ENCODE measurements at places on chromosomes 5 and 9.

- DNase-seq, result no peak
These were observed 344.3 kb downstream of the GADD45G start for GRCh38 chr9:89949111-89949510.

DNA sequence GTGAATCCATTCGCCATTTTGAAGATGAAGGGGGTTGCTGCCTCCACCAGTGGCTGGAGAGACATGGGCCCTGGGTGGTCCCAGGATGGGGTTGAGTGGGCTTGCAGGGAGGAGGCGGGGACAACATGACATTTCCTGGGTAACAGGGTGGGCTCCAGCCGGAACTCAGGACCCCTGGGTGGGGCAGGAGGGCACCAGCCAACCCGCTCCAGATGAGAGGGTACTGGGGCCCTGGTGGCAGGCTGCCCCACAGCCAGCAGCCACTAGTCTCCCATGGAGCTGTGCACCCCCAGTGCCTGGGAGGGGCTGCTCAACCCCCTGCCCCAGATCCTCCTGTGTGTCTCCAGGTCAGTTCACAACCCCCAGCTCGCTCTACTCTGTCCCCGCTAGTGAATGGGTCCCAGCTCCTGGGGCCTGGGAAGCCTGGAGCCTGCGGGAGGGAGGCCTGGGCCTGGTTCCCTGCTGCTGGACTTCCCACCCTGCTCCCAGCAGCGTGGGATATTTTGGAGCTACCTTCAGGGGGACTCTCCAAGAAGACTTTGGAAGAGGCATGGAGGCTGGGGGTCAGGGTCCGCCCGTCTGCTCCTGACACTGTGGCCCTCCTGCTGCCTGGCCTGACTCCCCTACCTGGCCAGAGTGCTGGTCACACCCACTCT, 55.9 kb downstream of the AHRR start:
- no peak for DNase-seq

- DNase-seq, result no peak
These were observed 132.4 kb downstream of the FRMD3 start for GRCh38 chr9:83405759-83406158.

- no peak for DNase-seq
These were observed 69.0 kb downstream of the ADAMTS16 start for GRCh38 chr5:5209089-5209488.

DNA sequence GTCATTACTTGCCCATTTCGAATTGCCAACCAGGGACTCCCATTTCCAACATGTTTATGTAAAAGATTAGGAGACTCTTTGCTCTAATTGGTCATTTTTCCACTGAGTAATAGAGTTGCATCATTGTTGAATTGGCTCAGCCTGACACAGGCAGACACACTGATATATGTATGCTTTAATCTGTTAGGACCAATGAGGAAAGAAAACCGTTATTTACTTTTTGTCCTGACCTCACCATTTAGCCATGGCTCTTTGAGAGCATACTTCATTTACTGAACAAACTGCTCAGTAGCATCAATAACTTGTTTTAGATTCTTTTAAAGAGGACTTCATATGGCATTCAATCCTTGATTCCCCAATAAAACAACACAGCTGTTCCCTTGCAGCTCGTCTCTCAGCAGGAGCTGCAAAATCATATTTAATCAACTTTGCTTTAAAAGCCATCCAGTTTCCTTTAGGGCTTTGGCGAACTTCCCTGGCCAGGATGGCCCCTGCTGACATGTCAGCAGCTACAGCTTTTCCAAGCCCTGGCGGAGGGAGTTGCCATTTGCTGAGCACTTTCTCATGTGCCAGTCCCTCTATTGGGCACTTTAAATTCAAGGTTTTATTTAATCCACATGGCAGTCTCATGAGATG, 251.5 kb upstream of the TNC start:
- no peak for DNase-seq

DNA sequence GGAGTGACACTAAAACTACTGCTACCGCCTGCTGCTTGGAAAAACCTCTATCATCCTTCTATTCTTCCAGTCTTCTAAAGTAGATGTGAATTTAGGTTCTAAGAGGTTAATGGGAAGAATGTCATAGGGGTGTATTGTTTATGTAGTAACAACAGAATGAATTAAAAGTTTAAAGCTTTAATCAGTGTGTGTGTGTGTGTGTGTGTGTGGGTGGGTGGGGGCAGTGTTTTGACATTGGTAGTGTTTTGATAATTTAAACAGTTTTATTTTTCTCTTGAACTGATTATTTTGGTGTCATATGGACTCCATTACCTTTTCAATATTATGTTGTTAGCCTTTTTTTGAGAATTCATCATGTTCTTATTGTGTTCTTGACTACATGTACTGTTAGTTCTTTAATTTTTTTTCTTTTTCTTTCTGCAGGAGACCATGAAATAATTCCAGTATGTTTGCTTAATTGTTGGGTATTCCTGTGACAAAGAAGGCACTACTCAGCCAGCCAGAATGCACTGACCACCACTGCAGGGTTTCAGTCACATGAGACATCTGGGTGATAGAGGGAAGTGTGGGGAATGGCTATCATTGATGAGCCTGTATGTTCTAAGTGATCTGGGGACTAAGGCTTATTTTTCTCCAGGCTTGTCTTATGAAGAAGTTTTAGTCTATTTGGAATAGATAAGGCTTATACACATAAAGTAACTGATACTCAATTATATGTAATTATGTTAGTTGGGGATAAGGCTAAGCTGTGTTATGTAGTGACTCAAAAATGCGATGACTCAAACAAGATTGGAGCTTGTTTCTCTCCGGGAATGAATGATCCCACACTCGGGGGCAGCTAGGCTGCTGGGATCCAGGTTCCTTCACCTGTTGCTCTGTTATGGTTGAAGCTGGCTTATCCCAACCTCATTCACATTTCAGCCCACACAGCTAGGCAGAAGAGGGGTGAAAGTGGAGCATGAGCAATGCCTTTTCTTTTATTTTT, 50.2 kb upstream of the ACTBL2 start:
- peak; percentile 2 for DNase-seq

- DNase-seq, result no peak
These were observed 66.0 kb upstream of the SIMC1 start for GRCh38 chr5:176172246-176172645.

- no peak for DNase-seq
These were observed 711.1 kb upstream of the CHD1 start for GRCh38 chr5:99639905-99640304.

- DNase-seq, result no peak
These were observed 8.1 kb downstream of the SETD9 start for GRCh38 chr5:56917534-56917933.

DNA sequence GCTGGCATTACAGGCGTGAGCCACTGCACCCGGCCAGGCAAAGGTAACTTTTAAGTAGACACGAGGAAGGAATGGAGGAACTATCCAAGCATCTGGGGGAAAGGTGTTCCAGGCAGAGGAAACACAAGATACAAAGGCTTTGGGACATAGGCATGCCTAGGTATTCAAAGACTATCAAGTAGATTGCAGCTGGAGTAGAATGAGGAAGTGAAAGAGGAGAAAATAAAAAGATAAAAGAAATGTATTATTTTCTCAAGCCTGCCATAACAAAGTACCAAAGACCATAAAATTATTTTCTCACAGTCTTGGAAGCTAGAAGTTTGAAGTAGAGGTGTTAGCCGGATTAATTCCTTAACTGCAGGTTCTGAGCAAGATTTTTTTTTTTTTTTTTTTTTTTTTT, 39.9 kb upstream of the GRIN3A start:
- no peak for DNase-seq

DNA sequence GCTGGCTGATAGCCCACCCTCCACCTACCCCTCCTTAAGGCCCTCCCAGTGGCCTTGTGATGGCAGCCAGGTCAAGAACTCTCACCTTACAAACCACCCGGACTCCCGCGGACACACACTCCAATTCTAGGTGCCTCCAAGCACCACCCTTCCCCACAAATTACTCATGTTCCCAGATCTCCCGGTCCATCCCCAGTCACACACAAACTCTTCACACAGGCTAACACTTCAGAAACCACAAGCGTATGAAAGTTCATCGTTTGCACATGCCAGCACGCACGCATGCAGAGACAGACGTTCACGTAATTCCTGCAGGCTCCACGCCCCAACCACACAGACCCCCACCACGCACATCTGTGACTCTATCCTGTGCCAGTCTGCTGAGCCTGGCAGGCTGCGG, 18.0 kb downstream of the NR5A1 start:
- DNase-seq, result no peak

GRCh38 chr5:14173377-14174229, 30.5 kb downstream of the TRIO start:
- DNase-seq, result no peak

GRCh38 chr5:32581010-32581785, 4.2 kb upstream of the SUB1 start:
- no peak for DNase-seq

DNA sequence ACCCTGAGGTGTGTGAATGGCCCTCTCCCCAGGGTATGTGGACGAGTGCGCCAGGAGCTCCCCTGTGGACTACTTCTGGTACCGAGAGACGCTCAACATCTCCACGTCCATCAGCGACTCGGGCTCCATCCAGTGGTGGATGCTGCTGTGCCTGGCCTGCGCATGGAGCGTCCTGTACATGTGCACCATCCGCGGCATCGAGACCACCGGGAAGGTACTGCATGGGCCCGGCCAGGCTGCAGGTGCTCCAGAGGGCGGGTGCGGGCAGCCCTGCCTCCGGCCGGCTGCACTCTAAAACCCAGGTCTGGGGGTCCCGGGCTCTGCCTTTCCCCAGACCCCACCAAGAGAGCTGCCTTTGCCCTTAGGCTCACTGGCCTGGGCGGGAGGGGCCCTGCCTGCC, 10.9 kb downstream of the SLC6A19 start:
- no peak for DNase-seq

DNA sequence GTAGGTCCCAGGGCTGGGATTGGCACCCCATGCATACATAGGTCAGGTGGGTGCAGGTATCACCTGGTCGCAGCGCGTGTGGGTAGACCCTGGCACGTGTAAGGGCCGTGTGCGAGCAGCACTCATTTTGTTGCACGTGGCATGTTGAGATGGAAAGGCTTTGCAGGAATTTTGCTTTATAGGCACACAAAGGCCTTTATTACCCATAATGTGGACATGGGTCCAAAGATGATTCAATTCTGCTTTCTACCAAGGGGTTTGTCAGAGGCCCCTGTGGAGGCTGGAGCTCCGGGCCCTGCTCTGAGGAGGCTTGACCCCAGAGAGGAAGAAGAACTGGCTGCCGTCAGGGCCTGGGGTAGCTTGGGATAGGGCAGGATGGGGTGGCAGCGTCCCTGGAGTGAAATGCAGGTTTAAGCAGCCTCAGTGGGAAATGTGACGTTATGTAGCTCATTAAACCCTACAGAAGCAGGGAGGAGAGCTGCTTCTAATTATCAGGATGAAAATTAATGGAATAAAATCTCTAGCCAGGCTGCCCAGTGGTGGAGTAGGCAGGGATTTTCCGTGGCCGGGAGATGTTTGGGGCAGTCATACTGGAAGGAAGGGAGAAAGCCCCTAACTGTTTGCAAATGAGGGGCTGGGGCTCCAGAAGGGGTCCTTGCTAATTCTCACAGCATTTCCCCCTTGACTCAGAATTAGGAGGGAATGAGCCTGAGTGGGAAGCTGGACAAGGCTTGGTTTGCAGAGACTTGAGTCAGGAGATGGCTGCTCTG, 103.3 kb upstream of the PITX1 start:
- no peak for DNase-seq

- no peak for DNase-seq
These were observed 435.8 kb downstream of the CTNND2 start for GRCh38 chr5:11468334-11469039.

DNA sequence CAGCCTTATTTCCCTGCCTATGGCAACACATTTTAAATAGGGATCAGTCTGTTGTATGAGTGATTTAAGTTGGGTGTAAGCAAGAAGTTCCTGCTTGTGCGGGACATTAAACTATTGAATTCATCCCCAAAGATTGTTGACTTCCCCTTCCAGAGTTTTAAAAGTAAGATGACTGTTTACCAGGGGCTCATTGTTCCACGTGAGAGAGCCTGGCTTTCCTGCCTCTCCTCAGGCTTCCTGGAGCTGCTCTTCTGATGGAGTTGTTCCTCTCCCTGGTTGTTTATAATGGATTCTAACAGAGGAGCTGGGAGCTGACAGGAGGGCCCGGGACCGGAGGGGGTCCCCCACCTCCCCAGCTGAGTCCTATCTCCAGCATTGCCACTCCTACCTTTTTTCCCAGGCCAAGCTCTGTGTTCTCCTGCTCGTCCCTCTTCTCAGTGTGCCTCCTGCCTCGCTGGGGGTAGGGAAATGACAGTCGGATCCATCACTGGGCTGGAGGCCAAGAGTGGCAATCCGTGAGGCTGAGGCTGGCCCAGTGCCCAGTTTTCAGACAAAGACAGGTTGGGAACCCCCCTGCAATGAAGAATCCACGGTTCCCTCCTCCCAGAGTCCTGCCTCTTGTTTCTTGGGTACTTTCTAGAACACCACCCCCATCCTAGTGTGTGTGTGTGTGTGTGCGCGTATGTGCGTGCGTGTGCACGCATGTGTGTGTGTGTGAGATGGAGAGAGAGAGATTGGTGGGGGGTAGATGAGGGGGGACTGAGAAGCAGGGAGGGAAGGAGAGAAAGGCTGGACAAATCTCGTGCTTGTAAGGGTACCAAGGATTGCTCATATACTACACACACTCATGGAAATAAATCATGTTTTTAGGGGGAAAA, 123.7 kb upstream of the NFIB start:
- DNase-seq, result no peak

All from Caki2 (cell line).